KBM-7 (cell line): ENCODE measurements at places on chromosomes 7 and 10.

DNA sequence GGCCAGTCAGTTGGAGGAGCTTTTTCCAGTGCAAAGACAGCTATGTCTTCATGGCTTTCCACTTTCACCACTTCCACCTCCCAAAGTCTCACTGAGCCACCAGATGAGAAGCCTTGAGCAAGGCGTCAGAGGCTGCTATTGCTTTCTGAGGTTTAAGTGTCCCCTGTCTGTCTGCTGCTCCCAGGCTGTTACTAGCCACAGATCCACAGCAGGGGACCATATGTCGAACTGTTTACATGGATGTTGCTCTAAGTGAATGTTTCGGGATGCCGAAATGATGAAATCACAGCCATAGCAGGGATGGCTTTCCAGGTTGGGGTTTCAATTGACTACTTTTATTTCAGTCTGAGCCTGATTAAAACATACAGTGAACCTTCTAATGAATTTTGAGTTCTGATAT is 88.5 kb downstream of the AVL9 start:
- DNase-seq = no peak

- no peak for DNase-seq
Measured at GRCh38 chr7:112511451-112512202, 30.8 kb downstream of the LSMEM1 start.

DNA sequence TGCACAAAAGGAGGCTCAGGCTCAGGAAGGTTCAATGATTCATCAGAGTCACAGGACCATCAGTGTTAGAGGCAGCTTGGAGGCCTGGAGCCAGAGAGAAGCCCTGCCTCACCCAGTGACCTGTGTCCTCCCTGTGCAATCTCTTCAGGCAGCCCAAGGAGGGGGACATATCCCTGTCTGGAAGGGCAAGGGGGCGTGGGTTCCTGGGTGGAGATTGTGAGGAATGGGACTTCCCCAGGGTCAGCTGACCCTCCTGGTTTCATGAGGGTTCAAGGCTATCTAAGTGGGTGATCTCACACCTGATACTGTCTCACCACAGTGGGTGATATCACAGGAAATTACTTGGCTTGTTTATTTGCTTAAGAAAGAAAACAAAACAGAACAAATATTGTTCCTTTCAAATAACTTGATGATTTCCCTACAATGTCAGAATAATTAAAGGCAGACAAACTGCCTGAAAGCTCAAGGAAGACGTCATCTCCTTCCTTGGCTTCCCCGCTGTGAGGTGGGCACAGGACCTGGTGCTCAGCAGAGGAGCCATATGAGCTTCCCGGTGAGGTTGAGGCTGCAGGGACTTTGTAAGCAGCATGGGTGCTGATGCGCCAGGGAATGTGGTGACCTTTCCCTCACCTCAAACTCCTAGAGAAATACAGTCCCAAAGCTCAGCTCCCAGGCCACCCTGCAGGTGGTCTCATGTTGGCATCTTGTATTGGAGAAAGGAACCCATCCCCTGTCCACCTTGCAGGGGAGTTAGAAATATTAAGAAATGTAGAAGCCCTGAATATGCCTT is 763.2 kb downstream of the GRID1 start:
- no peak for DNase-seq

DNA sequence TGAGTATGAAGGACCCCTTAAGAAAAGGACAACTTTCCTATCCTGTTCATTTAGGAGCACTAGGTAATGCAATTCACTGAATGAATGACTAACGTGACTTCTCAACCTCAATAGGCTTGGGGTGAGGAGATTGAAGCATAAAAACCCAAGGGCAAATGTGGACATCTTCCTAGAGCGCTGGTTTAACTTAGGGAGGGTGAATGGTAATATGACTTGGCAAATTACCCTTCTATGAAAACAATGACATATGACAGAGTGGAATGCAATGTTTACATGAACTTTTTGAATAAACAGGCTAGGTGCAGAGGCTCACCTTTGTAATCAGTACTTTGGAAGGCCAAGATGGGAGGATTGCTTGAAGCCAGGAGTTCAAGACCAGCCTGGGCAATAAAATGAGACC is 83.9 kb upstream of the ANK3 start:
- no peak for DNase-seq

- no peak for DNase-seq
Measured at GRCh38 chr10:122164815-122165483, 106.1 kb upstream of the BTBD16 start.

- DNase-seq = no peak
Measured at GRCh38 chr10:61452151-61452651, 980 bp downstream of the TMEM26 start.

DNA sequence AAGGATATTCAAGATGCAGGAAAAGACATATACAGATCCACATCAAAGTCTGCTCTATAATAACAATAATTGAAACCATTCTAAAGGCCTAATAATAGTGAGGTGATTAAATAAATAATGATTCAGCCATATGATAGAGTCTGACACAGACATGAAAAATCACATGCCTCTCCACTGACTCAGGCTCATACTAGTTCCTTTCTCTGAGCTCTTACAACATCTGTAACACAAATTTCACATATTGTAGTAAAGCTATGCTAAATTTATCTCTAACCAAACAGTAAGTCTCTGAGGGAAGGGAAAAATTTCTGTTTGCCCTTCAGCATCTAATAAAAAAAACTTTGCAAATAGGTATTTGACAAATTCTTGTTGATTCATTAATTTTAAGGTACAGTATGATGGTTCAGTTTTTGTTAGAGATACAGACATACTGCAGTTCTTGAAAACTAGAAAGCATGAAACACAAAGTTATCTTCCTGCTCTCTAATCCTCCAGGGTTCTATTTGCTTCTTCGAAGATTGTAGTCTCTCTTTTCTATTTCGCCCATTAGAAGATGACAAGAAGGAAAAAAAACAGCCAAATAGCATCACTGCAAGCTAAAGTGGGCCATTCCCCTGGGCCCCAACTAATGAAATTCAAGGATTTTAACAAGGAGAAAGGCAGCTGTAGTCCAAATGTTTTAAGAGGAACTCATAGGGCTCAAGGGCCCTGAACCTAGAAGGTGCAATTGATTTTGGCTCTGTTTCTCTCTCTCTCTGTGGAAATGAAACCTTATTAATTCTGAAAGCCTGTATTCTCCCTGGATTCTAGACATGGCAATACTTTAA is 53.9 kb downstream of the CUBN start:
- no peak for DNase-seq

DNA sequence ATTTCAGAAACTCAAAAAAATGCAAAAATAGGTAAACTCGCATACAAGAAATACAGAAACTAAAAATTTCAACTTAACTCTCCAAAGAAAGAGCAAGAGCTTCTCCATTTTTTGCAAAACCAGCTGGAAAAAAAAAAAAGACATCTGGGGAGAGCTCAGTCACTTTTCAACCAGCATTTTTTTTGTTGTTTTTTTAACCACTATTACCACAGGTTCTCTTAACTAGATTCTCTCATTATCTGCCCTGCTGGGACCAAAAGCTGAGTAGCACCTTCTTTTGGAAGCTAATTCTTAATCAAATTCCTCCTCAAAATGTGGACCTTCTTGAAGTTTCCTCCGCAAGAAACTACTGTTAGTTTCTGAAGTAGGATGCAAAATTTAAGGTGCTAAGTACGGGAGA is 14.2 kb downstream of the IGF2BP3 start:
- no peak for DNase-seq

- no peak for DNase-seq
Measured at GRCh38 chr10:132521041-132521465, 16.5 kb upstream of the INPP5A start.

- no peak for DNase-seq
Measured at GRCh38 chr10:130637089-130637676, 501.0 kb downstream of the GLRX3 start.

DNA sequence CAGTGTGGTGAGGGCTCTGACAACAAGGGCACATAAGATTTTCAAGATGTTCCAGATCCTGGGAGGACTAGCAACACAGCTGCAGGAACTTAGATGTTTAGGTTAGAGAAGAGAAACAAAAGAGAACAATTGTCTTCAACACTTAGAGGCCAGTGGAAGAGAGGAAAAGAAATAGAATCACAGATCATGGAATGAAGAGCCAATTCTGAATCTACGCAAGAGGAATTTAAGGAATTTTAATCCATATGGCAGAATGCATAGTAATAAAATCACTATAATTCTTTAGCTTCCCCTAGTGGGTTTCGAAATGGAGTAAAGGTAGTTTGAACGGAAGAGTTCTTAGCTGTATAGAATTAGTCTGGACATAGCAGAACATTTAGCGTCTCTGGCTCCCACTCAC is 114.6 kb upstream of the LRRTM3 start:
- DNase-seq = no peak

- no peak for DNase-seq
Measured at GRCh38 chr10:23779301-23779700, 340.4 kb downstream of the OTUD1 start.

GRCh38 chr7:129553899-129554461 is 51.6 kb downstream of the SMKR1 start:
- peak; percentile 66 for DNase-seq
